CD8-positive, alpha-beta T cell (primary cell): ENCODE measurements at places on chromosomes 2 and 18. TPM values are rescaled to one million over a fixed set of nuclear protein-coding genes. Genes with fewer than 3 reads are reported as not detected.

DNA sequence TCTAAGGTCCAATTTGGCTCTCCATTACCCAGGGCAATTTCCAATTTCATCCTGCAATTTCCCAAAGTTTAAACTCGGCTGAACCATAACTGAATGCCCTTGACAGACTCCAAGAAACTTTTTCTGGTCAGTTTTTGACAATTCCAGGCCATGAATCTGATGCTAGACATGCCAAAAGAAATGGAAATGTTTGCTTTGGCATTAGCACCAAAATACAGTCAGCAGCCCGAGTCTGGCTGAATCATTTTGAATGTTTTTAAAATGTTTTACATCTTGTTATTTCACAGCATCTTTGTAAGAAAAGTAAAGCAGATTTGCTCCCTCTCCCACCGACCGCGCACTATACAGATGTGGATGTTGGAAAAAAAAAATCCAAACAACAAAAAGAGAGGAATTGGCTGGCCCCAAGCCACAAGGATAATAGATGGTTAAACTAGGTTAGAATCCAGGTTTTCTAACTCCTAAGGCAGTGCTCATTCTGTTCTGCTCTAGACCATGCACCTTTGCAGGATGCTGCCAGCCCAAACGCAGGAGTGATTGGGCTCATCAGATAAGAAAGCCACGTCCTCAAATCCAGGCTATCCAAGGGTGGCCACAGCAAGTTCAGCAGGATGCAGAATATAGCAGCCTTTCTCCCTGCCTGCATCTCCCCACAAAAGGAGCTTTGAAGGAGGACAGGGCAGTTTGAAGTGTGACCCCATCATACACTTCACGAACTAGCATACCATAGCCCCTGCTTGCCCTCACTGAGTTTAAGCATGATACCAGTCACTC is 167.5 kb downstream of the ALK start:
- no peak for DNase-seq

GRCh38 chr2:39156107-39156506 is 35.3 kb upstream of the SOS1 start:
- no peak for DNase-seq

- DNase-seq, result no peak
These were observed 309.2 kb downstream of the AGAP1 start for GRCh38 chr2:235803028-235803427.

- DNase-seq, result no peak
These were observed 69.1 kb downstream of the LRP1B start for GRCh38 chr2:142061733-142062132.

DNA sequence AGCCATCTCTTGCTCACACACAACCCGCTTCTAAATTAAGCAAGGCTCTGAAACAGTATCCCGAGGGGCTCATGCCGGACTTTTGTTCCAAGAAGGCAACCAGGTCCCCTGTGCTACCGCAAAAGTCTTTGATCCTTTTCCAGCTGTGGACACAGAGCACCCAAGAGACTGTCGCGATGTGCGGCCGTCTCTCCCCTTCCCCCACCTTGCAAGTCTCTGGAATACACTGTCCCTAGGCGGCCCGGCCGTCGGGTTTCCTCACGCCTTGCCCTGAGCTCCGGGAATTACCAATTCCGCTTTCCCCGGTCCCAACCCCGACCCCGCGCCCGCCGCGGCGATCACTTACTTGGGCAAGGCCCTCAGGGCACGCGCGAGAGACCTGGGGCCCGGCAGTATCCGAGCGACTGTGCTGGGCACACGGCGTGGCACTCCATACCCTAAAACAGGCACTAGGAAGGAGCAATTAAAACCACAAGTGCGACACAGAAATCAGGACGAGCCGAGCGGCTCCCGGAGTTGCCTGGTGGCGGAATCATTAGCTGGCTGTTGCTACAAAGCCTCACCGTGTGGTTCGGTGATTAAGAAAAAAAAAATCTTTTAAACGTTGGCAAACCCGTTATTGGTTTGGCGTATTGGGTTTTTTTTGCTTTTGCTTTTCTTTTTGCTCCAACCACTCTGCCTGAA is 2.2 kb upstream of the DLX1 start:
- peak; percentile 36 for DNase-seq

- DNase-seq, result no peak
These were observed 29.4 kb upstream of the CHMP3 start for GRCh38 chr2:86592547-86593230.

DNA sequence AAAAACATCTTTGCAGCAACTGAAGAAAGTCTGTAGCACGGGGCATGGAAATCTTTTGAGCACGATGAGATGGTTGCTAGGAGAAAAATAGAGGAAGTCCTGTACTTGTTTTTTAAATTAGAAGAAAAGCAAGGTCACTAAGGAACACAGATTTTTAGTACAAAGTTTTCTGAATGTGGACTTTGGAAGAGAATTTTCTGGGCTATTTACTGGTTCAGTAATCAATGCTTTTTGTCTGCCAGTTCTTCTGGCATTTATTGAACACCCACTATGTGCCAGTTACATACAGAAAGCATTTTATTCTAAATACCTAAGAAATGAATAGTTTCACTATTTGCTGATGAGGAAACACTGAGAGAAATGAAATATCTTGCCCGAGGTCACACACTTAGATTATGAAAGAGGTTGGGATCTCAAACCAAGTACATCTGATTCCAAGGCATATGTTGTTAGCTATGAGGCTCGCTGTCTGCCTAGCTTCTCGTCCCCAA is 15.6 kb upstream of the MAP3K20 start:
- no peak for DNase-seq

GRCh38 chr18:40259115-40259835 is 1695.8 kb upstream of the PIK3C3 start:
- no peak for DNase-seq

- DNase-seq, result no peak
These were observed 125.9 kb upstream of the SLC1A4 start for GRCh38 chr2:64863097-64863820.

GRCh38 chr2:189601043-189601442 is 20.5 kb upstream of the SLC40A1 start:
- DNase-seq, result no peak

GRCh38 chr2:156625360-156626170 is 189.4 kb downstream of the GPD2 start:
- DNase-seq, result no peak

- no peak for DNase-seq
These were observed at the start of gene PKDCC for GRCh38 chr2:42047488-42048298. Gene PKDCC, plus strand, starts transcription at chr2:42048021. Its CDS starts 179 bp downstream, at chr2:42048200.

- DNase-seq, result no peak
These were observed 58.1 kb upstream of the SLC66A3 start for GRCh38 chr2:11097038-11097720.

DNA sequence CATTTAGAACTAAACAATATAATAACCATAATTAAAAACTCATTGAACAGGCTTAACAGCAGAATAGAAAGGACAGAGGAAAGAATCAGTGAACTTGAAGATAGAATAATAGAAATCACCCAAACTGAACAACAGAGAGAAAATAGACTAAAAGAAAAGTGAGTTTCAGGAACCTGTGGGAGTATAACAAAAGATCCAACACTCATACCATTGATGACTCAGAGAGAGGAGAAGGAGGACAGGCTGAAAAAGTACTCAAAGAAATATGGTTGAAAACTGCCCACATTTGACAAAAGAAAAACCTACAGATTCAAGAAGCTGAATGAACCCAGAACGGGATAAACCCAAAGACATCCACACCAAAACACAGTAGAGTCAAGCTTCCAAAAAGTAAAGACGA is 54.2 kb upstream of the FMNL2 start:
- no peak for DNase-seq

DNA sequence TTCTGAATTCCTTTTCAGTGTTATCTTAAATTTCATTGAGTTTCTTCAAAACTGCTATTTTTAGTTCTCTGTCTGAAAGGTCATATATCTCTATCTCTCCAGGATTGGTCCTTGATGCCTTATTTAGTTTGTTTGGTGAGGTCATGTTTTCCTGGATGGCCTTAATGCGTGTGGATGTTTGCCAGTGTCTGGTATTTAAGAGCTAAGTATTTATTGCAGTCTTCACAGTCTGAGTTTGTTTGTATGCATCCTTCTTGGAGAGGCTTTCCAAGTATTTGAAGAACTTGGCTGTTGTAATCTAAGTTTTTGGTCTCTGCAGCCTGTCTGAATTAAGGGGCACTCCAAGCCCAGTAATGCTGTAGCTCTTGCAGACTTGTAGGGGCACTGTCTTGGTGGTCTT is 249.3 kb downstream of the ZNF385B start:
- DNase-seq, result no peak

OSR1 gene
- total RNA-seq, result not detected

PARD3B gene
- total RNA-seq, result 0.92 TPM

PKDCC gene
- total RNA-seq, result not detected

RIT2 gene
- total RNA-seq, result not detected
